Hematopoietic multipotent progenitor cell treated with erythropoietin and hydrocortisone succinate and interleukin-3 and kit ligand, for 6 days (in vitro differentiated cells): ENCODE measurements at places on chromosomes 5 and 9.

- DNase-seq = no peak
Observed at GRCh38 chr5:79508354-79508753, 5.6 kb downstream of the HOMER1 start.

DNA sequence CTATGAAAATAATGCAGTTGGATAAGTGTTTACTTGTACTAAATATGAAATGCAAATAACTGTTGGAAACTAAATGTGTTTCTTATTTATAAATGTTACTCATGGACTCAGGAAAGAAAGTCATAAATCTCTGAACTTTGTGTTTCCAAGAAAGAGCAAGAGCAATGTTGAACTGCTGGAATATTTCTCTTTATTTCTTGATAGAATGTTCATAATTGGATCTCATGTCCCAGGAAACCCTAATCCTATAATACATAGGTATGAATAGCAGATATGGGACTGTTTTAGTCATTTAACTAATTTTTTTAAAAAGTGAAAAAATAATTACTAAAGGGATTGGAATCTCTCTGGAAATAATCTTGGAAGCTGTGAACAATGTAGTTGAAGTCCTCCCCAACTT, 245.0 kb upstream of the ACTBL2 start:
- DNase-seq = no peak

DNA sequence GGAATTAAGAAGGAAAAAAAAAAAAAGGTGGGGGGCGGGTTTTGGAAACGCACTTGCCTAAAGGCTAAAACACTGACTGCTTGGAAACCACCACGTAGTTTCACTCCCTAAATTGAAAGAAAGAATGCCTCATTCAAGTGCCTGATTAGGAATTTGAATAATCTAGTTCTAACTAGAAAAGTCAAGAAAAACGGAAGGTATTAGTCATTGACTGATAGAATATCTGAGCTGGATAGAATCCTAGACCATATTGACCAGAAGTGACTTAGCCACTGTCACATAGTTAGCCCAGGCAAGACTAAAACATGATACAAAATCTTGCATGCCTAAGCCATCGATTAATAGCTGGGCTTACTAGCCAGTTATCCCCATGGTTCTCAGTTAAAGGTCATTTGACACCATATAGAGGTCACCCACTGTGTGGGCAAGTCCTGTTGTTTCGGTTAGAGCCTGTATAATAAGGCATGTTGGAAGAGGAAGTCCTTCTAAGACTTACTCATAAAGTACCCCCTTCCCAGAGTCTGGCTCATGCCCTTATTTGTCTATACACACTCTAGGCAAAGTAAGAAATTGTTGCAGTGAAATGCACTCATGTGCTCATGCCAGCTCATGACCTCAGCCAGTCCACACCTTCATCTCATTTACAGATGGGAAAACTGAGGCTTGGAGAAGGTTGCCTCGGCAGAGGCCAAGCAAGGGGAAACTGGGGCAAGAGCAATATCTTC, 40.2 kb downstream of the SH3RF2 start:
- DNase-seq = no peak

DNA sequence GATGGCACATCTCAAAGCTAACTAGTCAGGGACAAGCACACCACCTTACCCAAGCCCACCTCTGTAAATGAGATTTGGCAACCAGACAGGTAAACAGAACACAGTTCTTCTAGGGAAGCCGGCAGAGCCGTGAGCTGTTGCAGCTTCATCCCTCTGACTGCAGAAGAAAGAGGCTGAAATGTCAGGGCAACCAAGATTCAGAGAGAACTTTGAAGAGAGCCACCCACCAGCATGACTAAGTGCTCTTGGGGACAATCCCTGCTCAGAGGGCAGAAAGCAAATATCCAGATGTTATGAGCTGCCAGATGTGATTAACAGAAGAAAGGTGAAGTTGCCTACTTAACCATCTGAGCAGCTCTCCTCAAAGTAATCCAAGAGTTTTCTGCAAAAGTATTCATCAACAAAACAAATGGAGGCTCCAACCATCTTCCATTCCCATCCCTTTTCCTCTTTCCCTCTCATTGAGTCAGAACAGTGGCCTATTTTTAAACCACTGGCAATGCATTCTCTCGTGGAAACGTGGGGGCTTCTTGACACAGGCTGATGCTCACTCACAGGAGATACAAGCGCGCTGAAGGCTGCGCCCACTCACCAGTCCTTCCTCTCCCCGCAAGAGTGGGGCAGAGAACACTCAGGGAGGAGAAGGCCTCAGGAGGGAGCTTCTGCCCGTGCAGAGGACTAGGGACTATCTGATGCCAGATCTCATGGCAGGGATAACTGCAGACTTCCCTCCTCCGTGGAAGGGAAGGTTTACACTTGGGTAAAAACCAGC, 57.1 kb downstream of the SLIT3 start:
- no peak for DNase-seq

- DNase-seq = peak; percentile 8
Observed at GRCh38 chr5:73031839-73032238, 76.0 kb downstream of the FCHO2 start.

DNA sequence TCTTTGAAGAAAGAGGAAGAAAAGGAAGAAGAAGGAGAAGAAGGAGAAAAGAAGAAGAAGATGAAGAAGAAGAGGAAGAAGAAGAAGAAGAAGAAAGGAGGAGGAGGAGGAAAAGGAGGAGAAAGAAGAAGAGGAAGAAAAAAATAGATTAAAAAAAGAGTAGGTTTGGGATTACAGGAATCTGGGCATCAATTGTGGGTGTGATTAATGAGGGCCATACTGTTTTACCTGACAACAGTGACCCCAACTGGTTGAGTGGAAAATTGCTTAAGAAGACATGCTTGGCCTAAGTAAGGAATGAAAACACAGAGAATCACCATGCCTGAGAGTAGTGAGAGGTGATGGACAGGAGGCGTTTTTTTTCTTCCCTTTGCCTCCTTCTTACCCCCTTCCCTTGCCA, 114.6 kb downstream of the FAM170A start:
- peak; percentile 67 for DNase-seq

DNA sequence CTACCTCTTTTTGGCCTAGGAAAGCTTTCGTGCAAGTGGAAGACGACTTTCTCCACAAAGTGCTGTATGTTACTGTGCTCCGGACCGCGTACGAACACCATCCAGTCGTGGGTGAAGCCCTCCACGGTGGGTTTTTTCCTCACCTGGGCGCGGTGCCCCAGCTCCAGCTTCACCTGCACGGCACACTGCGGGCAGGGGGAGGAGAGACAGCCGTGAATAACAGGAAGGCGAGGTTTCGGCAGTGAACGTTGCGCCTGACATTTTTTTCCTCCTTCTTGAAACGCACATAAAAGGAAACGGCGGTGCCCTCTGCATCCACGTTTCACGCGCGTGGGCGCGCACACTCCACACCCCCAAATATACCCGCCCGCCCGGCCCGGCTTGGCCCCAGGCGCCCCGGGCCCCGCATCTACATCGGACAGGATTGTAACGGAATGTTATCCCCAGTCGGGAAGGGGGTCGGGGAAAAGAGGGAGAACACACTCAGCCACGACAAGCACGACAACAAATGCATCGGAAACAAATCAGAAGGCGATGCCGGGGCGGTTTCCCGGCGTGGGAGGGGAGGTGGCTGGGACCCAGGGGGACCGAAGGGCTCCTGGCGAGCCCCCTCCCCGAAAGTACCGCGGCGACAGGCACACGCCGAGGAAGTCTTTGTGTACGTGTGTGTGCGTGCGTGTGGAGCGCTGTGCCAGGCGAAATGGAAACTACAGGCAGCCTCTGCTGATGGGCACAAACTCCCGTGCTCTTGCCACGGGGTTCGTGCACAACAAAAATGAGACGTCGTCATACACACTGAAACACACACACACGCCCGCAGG, 1.4 kb downstream of the MLLT3 start:
- peak; percentile 58 for DNase-seq
